ENCODE measurements at places on chromosomes 12 and 14.

- DNase-seq: no peak
These were observed 32.3 kb downstream of the EP400 start for GRCh38 chr12:131982041-131982440.

GRCh38 chr12:75585330-75585729 is 73.9 kb upstream of the KRR1 start:
- DNase-seq: no peak

- DNase-seq: no peak
These were observed 1.2 kb downstream of the KCNK10 start for GRCh38 chr14:88321692-88322503.

DNA sequence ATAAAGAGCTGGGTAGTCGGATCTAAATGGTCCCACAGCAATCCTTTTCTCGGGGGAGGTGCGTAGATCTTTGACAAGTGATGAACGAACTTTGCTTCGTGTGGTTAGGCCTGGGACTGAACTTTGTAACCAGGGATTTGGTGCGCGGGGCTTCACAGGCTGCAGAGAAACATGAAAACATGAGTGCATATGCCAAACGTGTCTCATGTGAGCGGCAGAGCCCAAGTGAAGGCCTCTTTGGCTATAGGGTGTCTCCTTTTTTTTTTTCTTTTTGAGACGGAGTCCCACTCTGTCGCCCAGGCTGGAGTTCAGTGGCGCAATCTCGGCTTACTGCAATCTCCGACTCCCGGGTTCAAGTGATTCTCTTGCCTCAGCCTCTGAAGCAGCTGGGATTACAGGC is 12.0 kb upstream of the RIOX1 start:
- DNase-seq: no peak

- no peak for DNase-seq
These were observed 31.1 kb downstream of the INTS13 start for GRCh38 chr12:26906704-26907103.

GRCh38 chr12:69329669-69330428 is 18.3 kb upstream of the LYZ start:
- no peak for DNase-seq

DNA sequence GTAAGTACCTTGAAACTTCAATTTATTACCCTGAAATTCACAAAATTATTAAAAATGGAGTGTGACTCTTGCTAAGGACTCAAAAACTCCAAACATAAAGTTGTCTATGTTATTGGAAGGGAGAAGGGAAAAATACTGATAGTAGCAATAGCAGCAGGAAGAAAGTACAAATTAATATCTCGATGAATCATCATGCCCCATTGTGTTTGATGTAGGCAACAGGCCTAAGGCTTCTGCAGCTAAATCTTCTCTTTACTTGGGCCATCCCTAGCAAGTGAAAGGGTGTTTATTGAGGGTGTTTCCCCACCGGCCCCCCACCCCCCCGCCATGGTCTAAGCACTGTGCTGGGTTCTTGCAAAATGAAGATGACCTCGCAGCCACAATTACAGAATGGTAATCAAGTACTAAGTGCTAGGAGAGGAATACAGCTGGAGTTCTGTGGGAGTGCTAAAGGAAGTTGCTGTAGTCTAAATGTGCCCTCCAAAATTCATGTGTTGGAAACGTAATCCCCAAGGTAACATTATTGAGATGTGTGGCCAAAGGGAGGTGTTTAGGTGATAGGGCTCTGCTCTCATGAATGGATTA is 76.5 kb downstream of the SNAPC1 start:
- DNase-seq: no peak

GRCh38 chr14:101997429-101998336 is 33.3 kb downstream of the DYNC1H1 start:
- no peak for DNase-seq

GRCh38 chr14:61321385-61322010 is at the start of gene PRKCH:
Gene PRKCH (plus strand): TSS chr14:61321579. CDS start chr14:61322102, 523 bp downstream.
- DNase-seq: peak; percentile 18

DNA sequence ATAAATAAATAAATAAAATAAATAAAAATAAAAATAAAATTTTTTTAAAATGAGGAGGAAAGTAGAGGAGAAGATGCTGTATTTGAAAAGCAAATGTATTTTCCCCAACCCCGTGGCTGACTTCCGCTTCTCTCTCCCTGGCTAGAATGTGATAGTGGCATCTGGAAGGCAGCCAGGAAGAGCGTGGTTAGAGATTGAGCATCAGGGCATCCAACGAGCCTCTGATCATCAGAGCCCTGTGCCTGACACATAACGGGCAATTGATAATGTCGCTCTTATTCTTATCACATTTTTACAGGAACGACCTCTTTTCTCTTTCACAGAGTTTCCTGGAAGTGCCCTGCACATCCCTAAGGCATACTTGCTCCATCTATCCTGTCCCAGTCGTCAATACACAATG is 496.9 kb upstream of the TMEM132C start:
- no peak for DNase-seq

DNA sequence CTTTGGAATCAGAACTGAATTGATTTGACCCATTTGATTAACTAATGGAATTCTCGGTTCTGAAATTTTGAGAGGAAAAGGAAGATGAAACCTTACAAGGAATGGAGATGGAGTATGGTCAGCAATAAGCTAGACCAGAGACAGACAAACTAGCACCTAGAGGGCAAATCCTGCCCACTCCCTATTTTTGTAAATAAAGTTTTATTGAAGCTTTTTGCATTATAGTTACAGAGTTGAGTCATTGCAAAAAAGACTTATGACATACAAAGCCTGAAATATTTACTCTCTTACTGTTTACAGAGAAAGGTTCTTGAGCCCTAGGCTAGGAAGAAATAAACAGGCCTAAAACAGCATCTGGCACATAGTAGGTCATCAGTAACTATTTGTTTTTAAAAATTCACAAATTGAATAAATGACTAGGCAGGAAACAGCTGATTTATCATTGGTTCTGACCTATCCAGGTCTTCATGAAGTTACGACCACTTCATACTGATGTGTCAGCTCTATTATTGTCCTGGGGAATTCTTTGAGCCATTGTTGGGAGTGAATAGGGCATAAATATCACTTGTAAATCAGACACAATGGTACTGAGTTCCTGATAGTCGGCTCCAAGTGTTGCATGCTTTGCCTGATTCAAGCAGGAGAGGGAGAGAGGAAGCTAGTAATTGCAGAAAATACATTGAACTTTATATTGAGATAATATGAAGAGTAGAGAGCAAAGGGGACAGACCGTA is 14.6 kb upstream of the STAB2 start:
- DNase-seq: no peak

DNA sequence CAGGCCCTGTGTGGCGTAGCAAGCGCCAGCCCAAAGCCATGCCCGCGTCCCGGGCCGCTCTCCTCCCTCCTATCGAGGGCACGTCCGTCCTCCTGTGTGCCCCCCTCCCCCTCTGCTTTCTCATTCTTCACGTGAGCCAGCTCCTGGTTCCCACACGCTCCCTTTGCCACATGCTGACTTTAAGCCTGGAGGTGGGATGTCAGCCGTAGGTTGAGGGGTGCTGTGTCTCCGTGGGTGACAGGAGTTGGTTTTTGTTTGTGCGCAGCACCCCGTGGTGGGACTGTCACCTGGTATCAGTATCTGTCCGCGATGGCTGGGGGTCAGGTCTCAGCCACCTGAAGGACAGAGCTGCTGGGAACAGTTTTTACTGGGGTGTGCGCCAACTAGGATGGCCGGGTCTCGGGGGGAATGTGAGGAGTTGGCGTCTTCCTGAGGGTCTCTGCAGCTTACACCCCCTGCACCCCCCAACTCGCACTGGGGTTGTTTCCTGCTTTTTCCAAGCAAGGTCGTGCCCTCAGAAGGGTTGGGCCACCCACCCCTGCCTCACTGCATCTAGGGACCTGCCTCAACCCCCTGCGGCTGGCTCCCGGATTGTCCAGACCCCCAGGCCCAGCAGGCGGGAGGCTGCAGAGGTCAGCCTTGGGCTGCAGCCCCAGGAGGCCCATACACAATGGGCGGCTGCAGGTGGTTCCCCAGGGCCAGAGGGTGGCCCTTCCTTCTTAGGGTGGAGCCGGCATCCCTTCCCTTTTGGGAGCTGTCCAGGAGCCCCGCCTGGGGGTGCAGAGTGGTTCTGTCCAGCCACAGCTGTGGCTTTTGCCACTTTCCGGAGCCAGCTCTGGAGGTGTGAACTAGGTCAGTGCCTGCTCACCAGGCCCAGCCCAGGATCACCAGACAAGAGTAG is 7.3 kb downstream of the ULK1 start:
- DNase-seq: no peak

DNA sequence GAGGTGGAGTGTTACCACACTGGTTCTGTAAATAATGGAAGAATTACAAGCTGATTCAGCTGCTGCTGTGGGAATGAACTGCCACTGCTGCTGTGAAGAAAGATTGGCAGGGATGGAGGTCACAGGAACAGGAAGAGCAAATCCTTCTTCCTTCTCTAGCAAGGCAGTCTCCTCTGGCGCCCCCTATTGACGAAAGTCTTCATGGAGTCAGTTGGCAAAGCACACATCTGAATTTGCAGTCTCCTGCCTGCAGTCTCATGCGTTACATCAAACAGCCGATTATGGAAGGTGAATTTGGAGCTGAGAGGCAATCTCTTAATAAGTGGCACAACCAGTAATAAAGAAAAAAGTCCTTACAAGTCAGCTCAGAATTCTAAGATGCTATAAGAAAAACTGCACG is 106.0 kb upstream of the TMTC1 start:
- DNase-seq: peak; percentile 6

GRCh38 chr12:114668151-114668885 is 15.7 kb downstream of the TBX3 start:
- no peak for DNase-seq

GRCh38 chr12:51868821-51869495 is 18.9 kb upstream of the ANKRD33 start:
- DNase-seq: no peak
